ENCODE measurements at places on chromosomes 1 and 21.

DNA sequence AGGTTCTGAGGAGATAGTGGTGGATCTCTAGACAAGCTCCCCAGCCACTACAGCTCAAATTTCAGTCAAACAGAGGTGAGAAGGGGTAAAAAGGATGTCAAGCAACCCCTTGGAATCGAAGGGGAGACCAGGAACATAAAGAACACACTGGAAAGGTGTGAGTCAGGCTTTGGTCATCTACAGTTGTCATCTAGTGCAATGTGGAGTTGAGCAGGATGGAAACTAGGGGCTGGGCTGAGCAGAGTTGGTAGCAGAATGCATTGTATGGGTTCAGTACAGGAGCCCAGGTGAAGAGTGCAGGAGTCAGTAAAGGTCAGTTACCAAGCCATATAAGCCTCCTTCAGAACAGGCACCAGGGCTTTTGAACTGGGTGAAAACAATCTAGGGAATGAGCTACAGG lies 52.7 kb upstream of the VAV3 start:
- no peak for DNase-seq

DNA sequence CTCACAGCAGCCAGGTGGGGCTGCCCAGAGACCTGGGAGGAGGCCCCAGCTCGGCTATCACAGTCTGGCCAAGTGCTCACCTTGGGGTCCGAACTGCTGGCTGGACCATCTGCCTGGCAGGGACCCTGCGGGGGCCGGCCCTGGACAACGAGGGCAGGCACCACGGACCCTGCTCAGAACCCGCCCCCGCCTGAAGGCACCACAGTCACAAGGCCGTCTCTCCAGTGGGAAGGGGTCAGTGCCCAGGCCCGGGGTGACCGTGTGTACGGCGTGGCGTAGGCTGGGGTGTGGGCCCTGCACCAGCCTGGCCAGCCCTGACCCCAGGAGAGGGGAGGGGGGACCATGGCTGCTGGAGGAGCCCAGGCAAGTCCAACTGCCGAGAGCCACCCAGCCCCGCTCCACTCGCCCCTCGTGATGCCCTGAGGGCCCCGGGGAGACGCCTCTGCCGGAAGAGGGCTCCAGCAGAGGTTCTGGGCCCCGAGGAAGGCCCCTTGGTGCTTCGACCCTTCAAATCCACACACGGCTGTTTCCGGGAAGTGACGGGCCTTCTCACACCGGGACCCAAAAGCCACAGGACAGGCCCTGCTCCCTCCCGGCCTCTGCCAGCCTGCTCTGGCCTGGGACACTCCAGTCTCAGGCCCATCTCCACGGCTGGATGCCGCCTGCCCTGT lies 11.2 kb upstream of the RNF223 start:
- DNase-seq, result no peak

- DNase-seq, result no peak
Observed at GRCh38 chr1:93672477-93673162, 9.0 kb downstream of the BCAR3 start.

DNA sequence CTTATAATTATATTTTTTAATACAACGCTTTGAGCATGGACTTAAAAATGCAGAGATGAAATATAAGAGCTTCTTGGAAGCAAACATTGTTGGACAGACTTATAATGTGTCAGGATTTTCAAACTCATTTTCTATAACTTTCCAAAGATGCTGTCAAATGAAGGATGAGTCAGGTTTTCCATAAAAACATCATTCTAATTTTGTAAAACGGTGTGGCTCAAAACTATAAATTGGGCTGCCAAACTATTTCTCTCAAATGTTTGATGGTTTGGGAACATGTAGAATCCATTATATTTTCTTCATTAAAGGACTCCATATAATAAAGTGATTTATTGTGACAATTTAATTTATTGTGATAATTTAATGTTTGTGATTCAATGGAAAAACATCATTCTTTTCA lies 511.2 kb downstream of the USP25 start:
- no peak for DNase-seq

DNA sequence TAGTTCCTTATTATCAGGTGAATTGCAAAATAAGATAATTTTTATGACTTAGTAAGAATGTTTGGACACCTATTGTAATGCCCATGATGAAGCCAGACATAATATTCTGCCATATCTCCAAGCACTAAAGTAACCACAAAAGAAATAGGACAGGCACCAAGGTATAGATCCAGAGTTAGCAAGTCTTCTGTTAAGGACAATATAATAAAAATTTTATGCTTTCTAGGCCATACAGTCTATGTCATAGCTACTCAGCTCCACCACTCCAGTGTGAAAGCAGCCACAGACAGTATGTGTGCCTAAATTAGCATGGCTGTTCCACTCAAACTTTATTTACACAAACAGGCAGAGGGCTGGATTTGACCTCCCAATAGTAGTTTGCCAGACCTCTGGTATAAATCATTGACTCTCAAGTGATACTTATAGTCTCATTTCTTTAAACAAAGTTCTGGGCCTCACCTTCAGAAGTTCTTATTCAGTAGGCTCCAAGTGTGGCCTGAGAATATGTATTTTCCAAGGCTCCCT lies 88.3 kb downstream of the SCMH1 start:
- DNase-seq, result no peak

GRCh38 chr1:78145105-78145580 lies 99.4 kb downstream of the GIPC2 start:
- no peak for DNase-seq

DNA sequence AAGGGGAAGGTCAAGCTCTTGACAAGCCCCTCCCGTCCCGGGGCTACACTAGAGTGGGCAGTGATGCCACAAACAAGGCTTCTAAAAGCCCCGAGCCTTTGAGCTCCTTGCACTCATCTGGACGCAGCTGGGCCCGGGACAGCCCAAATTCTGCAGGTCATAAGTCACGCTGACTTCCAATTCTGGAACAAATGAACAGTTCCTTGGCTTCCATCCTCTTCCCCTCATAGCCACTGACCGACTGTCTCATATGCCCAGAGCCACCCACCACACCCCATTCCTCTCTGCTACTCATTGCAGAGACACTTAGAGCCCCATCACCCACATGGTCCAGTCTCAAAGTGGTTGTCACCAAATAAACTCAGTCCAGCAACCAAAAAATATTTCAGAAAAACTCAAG lies 32.8 kb upstream of the PRELP start:
- no peak for DNase-seq

- DNase-seq, result no peak
Observed at GRCh38 chr1:217196616-217197015, 434.3 kb downstream of the GPATCH2 start.

- no peak for DNase-seq
Observed at GRCh38 chr21:21737186-21737585, 739.0 kb downstream of the NCAM2 start.

GRCh38 chr21:41695513-41695912 lies 71.3 kb downstream of the RIPK4 start:
- DNase-seq, result no peak

DNA sequence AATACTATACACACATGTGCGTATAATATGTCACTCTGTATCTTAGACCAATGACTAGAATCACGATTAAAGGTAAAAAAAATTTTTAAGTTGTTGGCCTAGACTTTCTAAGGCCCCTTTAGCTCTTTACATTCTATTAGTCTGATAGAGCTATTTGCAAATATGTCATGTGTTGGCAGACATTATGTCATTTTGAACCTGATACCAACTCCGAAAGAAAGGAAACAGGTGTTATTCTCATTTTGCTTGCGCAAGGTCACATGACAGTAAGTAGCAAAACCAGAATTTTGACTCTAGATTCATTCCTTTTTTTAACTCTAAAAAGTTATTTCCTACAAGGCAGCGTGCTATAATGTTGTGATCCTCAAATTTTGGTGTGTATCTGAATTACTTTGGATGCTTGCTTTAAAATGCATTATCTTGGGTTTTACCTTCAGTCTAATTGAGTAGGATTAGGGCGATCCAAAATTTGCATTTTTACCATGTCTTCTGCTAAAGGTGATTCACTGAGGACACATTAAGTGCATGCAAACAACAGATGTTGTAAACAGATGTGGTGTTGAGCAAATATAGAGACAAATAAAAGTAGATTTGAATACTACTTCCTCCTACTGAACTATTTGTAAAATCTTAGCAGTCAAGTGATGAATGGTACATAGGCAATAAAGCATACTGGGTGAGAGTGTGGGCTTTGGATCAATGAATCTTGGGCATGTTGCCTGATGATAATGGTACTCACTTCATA lies 63.5 kb upstream of the KIAA1614 start:
- no peak for DNase-seq

DNA sequence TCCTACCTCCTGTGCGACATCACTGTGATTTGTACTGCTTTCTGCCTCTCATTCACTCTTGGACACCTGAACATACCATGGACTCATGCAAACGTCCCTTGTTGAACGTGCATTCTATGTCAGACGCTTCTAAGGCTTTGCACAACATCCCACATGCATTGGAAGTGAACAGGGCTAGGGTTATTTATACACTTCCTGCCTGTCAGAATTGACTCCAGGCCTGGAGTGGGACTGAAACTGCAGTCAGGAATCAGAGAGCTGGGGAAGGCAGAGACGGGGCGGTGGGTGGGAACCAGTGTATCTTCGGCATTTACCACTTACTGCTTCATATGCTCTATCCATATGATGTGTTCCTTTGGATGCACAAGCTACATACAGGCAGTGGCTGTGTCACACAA lies 81.4 kb upstream of the GALNT2 start:
- DNase-seq, result no peak

DNA sequence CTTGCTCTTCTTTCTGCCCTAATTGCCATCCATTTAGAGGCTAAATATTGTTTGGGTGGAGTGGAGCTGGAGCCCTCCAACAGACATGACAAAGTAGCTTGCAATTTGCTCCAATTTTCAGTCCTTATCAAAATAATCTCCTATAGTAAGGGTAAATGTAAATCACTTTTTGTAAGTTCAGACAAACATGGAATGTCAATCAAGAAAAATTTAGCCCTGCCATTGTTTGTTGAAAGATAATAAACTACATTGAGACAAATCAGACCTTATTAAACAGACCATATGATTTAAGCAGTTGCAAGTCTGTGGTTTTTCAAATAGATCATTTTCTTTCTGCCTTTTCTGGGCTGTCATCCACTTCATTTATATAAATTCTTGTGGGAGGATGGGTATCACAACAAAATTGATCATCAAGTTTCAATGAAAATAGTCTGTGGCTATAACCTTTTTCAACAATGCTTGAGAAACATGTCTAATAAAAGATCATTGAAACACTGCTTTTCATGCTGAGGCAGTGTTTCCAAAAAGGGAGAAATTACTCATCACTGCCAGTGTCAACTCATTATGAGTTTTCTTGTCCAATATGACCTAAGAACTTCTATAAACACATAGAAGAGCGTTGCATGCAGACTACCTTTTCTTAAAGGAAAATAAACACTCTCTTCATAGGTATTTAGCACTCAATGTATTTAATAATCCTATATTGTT lies 1152.0 kb upstream of the B3GALT2 start:
- no peak for DNase-seq

DNA sequence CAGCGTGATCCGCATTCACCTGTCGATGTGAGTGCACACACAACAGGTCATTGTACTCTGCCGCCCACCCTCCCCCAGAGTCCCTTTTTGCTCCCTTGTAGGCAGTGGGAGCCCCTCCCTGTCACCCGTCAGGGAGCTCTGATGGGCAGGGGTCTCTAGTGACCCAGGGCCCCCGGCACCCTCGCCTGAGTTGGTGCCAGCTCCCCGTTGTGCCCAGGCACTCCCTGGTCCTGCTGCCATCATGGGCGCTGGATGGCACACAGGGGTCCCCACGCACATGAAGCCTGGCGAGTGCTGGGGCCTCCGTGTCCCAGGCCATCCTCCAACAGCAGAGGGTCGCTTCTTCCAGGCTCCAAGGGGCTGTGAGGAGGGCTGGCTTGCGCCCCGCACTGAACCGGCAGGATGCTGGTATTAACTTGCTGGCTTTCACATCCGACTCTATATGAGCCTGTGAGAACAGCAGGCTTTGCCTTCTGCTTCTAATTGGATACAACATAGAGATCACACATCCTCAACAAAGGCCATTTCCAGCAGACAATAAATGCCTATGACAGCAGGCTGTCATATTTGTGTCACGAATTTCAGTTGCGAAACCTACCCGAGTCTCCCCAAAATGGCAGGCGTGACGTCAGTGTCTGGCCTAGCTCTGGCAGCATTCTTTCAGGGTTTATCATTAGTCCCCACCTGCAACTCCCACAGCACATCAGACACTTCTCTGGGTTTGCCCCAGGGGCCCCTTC lies 35.4 kb downstream of the KIAA1614 start:
- no peak for DNase-seq

GRCh38 chr1:220655509-220655908 lies 34.7 kb upstream of the C1orf115 start:
- DNase-seq, result no peak

- DNase-seq, result no peak
Observed at GRCh38 chr1:93817819-93818569, 61.0 kb downstream of the DNTTIP2 start.
